Hindlimb muscle (tissue), 1 donor: ENCODE measurements at places on chromosomes 6 and 20. TPM values are rescaled to one million over a fixed set of nuclear protein-coding genes. Genes with fewer than 3 reads are reported as not detected.

Gene LAMA4
- polyA plus RNA-seq = 157 TPM

Gene PRDM1
- polyA plus RNA-seq = 5.2 TPM

Gene SNX5
- polyA plus RNA-seq = 101 TPM

Gene PSORS1C2
- polyA plus RNA-seq = not detected

Gene TP53TG5
- polyA plus RNA-seq = 0.89 TPM

Gene SAMD3
- 0.92 TPM for polyA plus RNA-seq

Gene CCM2L
- polyA plus RNA-seq = 6.8 TPM

Gene ULBP2
- not detected for polyA plus RNA-seq

Gene SLC17A2
- not detected for polyA plus RNA-seq

Gene FNDC1
- 124 TPM for polyA plus RNA-seq

Gene CST2
- not detected for polyA plus RNA-seq

Gene RAD21L1
- not detected for polyA plus RNA-seq

Gene RGS17
- polyA plus RNA-seq = 0.74 TPM

Gene L3MBTL3
- polyA plus RNA-seq = 4.9 TPM

Gene SLC17A3
- polyA plus RNA-seq = not detected

Gene EPB41L1
- 20.8 TPM for polyA plus RNA-seq

Gene HLA-F
- polyA plus RNA-seq = 10.0 TPM

Gene KHDRBS2
- not detected for polyA plus RNA-seq

Gene ZBTB9
- 6.4 TPM for polyA plus RNA-seq

Gene HLA-DOB
- not detected for polyA plus RNA-seq

Gene BEND3
- 3.7 TPM for polyA plus RNA-seq

Gene RFX6
- polyA plus RNA-seq = not detected

Gene ARFGEF3
- polyA plus RNA-seq = 1.1 TPM

Gene CENPQ
- 7.0 TPM for polyA plus RNA-seq
